ENCODE measurements at places on chromosomes 4 and X.

DNA sequence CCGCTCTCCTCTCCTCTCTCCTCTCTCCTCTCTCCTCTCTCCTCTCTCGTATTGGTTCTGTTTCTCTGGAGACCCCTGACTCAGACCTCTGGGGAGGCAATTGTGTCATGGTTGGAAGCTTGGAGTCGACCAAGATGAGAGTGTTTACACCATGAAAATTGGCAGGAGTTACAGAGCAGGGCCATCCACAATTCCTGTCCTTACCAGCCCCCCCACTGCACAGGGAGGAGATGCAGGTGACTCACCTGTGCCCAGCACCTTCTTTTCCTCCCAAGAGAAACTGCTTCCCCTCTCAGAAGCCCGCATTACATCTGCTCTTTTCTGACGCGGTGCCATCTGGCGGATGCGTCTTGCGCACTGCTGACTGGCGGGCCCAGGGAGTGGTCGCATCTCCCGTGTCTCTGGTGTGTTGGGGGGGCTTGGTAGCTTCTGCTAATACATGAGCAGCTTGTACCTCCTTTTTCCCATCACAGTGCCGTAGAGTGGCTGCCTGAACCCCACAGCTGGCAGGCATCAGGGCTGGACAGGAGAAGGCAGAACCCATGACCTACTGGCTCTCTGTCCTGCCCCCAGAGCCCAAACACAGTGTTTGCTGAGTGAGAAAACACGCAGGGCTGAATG is 31.4 kb upstream of the GPR78 start:
- no peak for DNase-seq

DNA sequence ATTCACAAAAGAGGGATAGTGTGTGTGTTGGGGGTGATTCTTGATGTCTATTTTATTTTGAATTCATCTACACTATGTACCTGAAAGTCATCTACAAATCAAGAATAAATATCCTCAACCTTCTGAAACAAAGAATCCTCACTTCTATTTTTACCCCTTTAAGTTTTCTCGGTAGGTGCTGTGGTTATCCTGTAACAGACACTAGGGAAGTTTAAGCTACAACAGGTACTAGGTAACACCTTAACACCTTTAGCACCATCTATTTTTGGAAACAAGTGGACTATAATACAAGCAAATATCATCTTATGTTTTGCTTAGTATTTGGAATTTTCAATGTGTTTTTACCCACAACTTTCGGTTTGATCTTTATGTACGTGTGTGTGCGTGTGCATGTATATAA is 12.0 kb upstream of the BDH2 start:
- DNase-seq, result no peak

DNA sequence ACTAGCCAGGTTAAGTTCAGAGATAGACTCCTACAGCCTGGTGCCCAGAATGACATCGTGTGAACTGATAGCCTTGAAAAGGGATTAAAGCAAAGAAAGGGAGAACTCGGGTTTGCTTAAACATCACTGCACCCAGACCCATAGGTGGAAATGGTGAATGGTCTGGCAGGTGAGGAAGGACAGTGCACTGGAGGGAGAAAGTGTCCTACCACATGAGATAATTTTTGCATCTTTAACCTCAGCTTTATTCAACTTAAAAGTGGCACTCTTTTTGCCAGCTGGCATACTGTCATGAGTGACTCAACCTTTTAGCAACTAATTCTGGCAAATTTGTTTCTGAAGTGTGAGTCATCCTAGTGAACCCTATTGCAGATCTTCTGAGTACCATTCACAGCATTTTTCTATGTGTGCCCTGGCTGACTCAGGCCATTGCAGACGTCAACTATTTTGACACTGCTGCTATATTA is 53.0 kb upstream of the DAPP1 start:
- no peak for DNase-seq

DNA sequence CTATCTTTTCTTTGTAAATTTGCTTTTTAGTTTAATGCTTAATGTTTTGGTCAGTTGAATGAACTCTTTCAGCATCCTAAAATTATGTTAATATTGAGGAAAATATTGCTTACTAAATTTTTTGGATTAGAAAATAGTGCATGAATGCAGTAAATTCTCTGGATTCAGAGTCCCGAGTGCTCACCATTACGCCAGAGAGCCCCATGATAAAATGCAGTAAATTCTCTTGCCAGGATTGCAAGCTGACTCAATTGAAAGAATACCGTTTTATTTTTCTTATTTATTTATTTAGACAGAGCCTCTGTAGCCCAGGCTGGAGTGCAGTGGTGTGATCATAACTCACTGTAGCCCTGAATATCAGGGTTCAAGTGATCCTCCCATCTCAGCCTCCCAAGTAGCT is 60.9 kb upstream of the ENPEP start:
- DNase-seq, result no peak

- DNase-seq, result no peak
Measured at GRCh38 chr4:156778606-156779005, 193.0 kb downstream of the PDGFC start.

DNA sequence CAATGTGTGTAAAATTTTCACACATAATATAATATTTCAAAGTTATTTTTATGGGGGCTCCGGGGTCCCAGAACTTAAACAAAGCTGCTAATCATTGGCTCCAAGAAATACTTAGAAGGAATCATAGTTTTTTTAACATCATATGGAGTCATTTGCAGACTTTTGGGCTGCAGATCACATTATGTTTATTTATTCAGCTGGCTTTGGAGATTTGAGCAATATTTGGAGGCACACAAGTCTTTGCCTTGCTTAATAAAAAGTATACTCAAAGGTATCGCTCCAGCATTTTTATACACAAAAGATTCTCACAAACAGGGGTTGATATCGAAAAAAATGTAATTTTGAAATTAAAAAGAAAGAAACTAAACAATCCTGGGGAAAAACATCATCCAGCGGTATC is 382.5 kb upstream of the TENM3 start:
- no peak for DNase-seq

- DNase-seq, result no peak
Measured at GRCh38 chr4:87030755-87031441, 96.1 kb downstream of the AFF1 start.

DNA sequence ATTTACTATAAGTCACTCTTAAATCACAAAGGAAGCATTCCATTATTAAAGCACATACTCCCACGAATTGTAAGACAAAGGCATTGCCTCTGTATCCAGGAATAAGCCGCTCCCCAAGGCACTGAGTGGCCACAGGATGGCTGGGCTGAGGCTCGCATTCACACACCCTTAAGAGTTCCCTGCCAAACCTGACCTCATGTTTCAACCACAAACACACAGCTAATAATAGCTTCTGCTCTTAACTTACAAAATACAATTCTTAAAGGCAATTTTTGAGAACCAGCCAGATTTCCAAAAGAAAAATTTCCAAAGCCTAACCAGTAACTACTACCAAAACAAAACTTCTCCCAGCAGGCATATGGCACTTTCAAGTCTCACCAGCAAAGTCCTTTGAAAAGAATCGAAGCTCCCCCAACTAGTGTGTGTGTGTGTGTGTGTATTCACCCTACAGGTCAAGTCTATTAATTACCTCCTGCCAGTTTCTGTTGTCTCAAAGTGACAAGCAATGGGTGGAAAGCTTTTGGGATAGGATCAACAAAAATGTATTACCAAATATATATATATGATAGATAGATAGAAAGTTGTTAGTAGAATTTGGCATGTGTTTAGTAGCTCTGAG is 36.0 kb downstream of the ARHGAP6 start:
- peak; percentile 7 for DNase-seq

GRCh38 chrX:112759512-112759911 is 79.8 kb upstream of the LHFPL1 start:
- DNase-seq, result no peak

DNA sequence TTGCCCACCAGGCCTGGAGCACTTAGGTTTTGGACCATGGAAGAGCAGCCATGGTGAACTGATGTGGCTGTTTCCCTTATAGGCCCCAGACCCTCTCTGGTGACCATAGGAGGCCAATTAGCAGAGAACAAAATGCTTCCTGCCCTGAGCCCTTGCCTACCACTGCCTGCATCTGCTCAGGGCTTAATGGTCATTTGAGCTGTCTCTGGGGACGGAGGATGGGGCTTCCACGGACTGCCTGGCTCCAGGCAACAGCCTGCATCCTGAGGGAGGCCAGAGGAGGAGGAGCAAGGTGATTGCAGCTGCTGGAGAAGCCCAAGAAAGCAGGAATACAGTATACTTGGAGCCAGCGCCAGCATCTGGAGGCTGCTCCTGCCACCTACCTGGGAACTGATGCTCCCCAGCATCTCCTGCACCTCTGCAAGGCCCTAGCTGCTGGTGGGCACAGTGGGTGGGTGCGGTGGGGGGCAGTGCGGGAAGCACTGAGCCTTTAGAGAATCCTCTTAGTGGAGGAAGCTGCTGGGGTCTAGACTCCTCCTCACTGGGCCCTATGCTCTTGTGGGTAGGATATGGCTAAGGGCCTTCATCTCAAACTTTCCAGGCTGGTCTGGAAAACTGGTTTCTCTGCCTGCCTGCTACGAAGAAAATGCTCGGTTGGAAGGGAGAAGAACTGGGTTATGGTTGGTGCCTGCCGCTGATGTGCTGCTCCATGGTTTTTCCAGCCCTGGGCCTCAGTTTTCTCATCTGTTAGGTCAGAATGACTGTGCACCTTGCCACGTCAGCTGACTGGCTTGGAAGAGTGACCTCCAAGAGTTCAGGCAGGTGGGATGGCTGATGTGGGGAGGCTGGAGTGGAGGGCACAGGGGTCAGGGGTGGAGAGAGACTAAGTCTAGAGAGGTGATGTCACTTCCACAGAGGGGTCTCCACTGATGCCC is 158.8 kb upstream of the PJA1 start:
- DNase-seq, result no peak

Data from GM20000 (cell line).